ENCODE measurements at places on chromosomes 2 and 18. TPM values are rescaled to one million over a fixed set of nuclear protein-coding genes. Genes with fewer than 3 reads are reported as not detected.

- no peak for DNase-seq
These were observed 588 bp downstream of the CHAC2 start for GRCh38 chr2:53768242-53768542.

DNA sequence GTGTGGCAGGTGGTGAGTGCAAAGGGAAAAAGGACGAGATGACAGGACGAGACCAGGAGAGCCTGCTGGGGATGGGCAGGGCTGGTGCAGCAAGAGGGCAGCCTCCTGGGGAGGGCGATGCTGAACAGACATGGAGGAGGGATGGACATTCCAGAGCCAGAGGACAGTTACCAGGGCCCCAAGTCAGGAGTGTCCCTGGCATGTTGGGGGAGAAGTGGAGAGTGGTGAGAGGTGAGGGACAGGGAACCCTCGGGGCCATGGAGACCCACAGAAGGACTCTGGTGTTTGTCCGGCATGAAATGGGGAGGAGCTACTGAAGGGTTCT, 19.0 kb downstream of the MTERF4 start:
- no peak for DNase-seq

GRCh38 chr2:83470928-83471327, 988.2 kb downstream of the SUCLG1 start:
- no peak for DNase-seq

- DNase-seq, result no peak
These were observed 5.0 kb downstream of the TACR1 start for GRCh38 chr2:75194184-75194868.

GRCh38 chr2:205032093-205032551, 486.8 kb downstream of the PARD3B start:
- no peak for DNase-seq

DNA sequence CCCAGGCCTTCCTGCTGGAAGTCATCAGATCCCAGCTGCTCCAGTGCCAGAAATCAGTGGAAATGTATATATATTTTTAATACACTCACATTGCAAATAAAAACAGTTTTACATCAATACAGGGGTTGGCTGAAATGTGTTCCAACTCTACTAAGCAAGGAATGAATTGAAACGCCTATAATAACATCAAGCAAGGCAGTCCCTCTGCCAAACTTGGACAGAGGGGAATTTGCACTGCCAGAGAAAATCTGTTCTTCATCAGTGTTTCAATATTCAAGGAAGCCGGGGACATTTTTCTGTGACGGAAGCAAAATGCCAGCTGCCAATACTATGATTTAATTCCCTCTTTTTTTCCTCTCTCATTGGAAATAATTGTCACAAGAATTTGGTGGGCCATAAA, 335.3 kb downstream of the TNS1 start:
- no peak for DNase-seq

- no peak for DNase-seq
These were observed 48.8 kb downstream of the TMEM163 start for GRCh38 chr2:134669731-134670669.

GRCh38 chr2:84302513-84303412, 156.3 kb downstream of the SUCLG1 start:
- DNase-seq, result no peak

DNA sequence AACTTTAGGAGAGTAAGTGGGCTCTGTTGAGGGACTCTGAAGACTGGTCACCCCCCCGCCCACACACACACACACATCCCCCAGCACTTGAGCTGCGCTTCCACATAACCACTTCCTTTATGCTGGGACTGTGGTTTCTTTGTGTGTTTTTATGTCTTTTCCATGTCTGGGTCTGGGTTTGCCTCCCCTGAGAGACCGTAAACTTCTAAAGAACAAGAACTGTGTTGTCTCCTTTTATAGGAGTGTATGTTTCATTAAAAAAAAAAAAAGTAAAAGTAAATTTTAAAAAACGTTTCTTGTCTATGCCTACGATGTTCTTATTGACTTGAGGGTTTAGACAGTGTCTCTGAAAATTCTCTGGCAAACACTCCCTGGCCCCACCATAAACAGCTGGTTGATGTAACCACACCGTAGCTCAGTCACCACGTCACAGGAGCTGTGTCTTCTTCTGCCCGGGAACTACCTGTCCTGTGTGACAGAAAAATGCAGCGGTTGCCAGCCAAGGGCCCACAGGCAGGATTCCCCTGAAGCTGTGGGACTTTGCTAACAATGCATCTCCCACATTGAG, 68.0 kb downstream of the KLHL29 start:
- no peak for DNase-seq

GRCh38 chr18:77524909-77525308, 275.3 kb downstream of the GALR1 start:
- DNase-seq, result no peak

- no peak for DNase-seq
These were observed 87.6 kb downstream of the NRP2 start for GRCh38 chr2:205769879-205770278.

- no peak for DNase-seq
These were observed 28.6 kb upstream of the SETBP1 start for GRCh38 chr18:44651918-44652572.

- DNase-seq, result no peak
These were observed 73.9 kb upstream of the HK2 start for GRCh38 chr2:74759986-74760385.

DNA sequence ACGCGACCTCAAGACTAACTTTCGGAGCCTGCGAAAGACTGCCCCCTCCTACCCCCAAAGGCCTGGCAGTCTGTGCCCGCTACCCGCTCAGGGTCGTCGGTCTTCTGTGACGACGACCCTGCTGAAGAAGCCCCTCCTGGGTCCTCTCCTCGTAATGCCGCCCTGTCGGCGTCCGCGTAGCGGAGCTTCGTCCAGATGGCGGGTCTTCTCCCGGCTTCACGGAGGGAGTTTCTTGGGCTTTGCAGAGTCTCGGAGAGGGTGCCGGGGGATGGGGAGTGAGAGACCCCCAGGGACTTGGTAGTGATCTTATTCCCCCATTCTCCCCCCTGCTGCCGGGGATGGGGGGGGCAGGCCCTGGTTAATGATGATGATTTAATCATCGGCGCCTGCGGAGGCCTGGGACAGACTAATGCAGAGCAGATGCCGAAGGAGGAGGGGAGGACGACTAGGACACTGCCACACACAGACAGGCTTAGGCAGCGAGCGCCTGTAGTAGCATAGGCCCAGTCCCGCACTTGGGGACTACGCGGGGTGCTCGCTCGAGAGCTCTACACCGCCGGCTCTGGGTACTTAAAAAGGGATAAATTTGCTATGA, 528 bp upstream of the PCGF1 start:
- no peak for DNase-seq

- no peak for DNase-seq
These were observed 30.8 kb upstream of the PUM2 start for GRCh38 chr2:20381457-20381856.

The FAM228B gene
- 29.6 TPM for total RNA-seq

The SERPINB13 gene
- total RNA-seq, result not detected

The SRD5A2 gene
- total RNA-seq, result not detected

The VWC2L gene
- total RNA-seq, result not detected
